ENCODE measurements at places on chromosomes 13 and 19. TPM values are rescaled to one million over a fixed set of nuclear protein-coding genes. Genes with fewer than 3 reads are reported as not detected.

Gene RDH8
- total RNA-seq: not detected

Gene ETV2
- total RNA-seq: 1.1 TPM

Gene ATP7B
- 0.65 TPM for total RNA-seq

Gene CCDC70
- total RNA-seq: not detected

Gene CCL25
- not detected for total RNA-seq

Gene GJA3
- not detected for total RNA-seq

Gene FXYD1
- total RNA-seq: not detected

DNA sequence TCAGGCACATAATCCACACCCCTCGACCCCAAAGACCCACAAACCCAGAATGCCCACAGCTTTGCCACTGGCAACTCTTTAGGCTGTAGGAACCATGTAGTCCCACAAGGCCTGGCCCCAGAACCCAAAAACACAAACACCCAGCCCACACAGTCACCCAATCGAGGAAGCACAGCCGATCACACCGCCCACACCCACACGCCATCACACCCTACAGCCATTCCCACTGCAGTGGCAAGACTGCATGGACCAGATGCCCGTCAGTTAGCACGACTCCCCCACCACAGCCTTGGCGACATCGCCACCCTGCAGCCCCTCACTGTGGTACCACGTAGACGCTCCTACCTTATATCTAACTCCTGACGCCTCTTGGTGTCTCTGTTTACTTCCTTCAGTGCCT, 24.0 kb upstream of the MEIS3 start:
- no peak overlapping the region for H3K27ac ChIP-seq
- no peaks in the 10 kb centered on the region for H3K36me3 ChIP-seq
- peaks cover 44% of the 10 kb centered on the region for H3K4me1 ChIP-seq
- no peak overlapping the region for H3K4me3 ChIP-seq
- DNase-seq: no peak

GRCh38 chr13:54852831-54853230, 1824.2 kb downstream of the OLFM4 start:
- H3K27ac ChIP-seq: no peak overlapping the region
- no peak overlapping the region for H3K4me3 ChIP-seq
- H3K4me1 ChIP-seq: no peaks in the 10 kb centered on the region
- H3K27me3 ChIP-seq: no peaks in the 10 kb centered on the region
- H3K36me3 ChIP-seq: no peaks in the 10 kb centered on the region
- DNase-seq: no peak

- no peak for DNase-seq
- H3K36me3 ChIP-seq: no peaks in the 10 kb centered on the region
- H3K4me1 ChIP-seq: no peaks in the 10 kb centered on the region
- peaks cover 2% of the 10 kb centered on the region for H3K27me3 ChIP-seq
Measured at GRCh38 chr13:95434111-95434510, 118.4 kb upstream of the CLDN10 start.

- H3K36me3 ChIP-seq: peaks cover 2% of the 10 kb centered on the region
- peaks cover 14% of the 10 kb centered on the region for H3K27me3 ChIP-seq
- DNase-seq: no peak
- H3K27ac ChIP-seq: no peak overlapping the region
- H3K4me1 ChIP-seq: peaks cover 10% of the 10 kb centered on the region
Measured at GRCh38 chr13:51902776-51903175, 41.0 kb downstream of the CCDC70 start.

DNA sequence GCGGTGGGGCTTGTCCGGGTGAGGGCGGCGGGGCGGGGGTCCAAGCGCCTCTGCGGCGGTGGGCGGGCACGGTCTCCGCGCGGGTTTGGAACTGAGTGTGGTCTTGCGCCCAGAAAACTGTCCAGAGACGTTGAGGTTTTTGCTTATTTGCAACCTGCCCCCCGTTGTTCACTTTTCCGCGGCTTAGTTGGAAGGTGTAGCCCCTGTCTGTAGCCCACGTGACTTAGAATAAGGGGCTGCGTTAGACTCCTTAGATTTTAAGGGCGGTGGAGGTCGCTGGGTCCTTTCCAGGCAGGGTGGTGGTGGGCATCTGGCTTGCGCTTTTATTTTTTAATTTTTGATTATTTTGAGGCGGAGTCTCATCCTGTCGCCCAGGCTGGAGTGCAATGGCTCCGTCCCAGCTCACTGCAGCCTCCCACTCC, 748 bp downstream of the RPS15 start:
- H3K4me1 ChIP-seq: peaks cover 18% of the 10 kb centered on the region
- H3K27me3 ChIP-seq: no peaks in the 10 kb centered on the region
- no peak for DNase-seq
- peak overlapping the region; percentile 93 for H3K4me3 ChIP-seq
- peaks cover 47% of the 10 kb centered on the region for H3K36me3 ChIP-seq

- H3K4me1 ChIP-seq: no peaks in the 10 kb centered on the region
- peak; percentile 18 for DNase-seq
- H3K27ac ChIP-seq: no peak overlapping the region
- no peaks in the 10 kb centered on the region for H3K36me3 ChIP-seq
Measured at GRCh38 chr13:107065036-107065435, 497.1 kb upstream of the ARGLU1 start.

GRCh38 chr13:80688593-80688992, 347.7 kb upstream of the SPRY2 start:
- H3K36me3 ChIP-seq: no peaks in the 10 kb centered on the region
- H3K4me3 ChIP-seq: no peak overlapping the region
- no peaks in the 10 kb centered on the region for H3K27me3 ChIP-seq
- no peak for DNase-seq

GRCh38 chr19:2856457-2857050, 10.6 kb upstream of the ZNF556 start:
- no peak overlapping the region for H3K27ac ChIP-seq
- H3K36me3 ChIP-seq: peaks cover 32% of the 10 kb centered on the region
- no peak overlapping the region for H3K4me3 ChIP-seq
- no peaks in the 10 kb centered on the region for H3K27me3 ChIP-seq
- H3K4me1 ChIP-seq: peaks cover 2% of the 10 kb centered on the region

GRCh38 chr13:88144580-88144979, 473.4 kb downstream of the SLITRK5 start:
- no peak overlapping the region for H3K4me3 ChIP-seq
- H3K4me1 ChIP-seq: no peaks in the 10 kb centered on the region
- H3K27me3 ChIP-seq: no peaks in the 10 kb centered on the region
- H3K36me3 ChIP-seq: no peaks in the 10 kb centered on the region
- no peak overlapping the region for H3K27ac ChIP-seq

GRCh38 chr13:80339563-80339911, 1.4 kb downstream of the SPRY2 start:
- H3K27ac ChIP-seq: no peak overlapping the region
- H3K4me3 ChIP-seq: no peak overlapping the region
- peaks cover 34% of the 10 kb centered on the region for H3K27me3 ChIP-seq

- DNase-seq: no peak
- H3K27ac ChIP-seq: no peak overlapping the region
- H3K27me3 ChIP-seq: no peaks in the 10 kb centered on the region
- H3K4me3 ChIP-seq: no peak overlapping the region
- no peaks in the 10 kb centered on the region for H3K4me1 ChIP-seq
Measured at GRCh38 chr13:56706485-56706884, 434.2 kb upstream of the PRR20A start.

DNA sequence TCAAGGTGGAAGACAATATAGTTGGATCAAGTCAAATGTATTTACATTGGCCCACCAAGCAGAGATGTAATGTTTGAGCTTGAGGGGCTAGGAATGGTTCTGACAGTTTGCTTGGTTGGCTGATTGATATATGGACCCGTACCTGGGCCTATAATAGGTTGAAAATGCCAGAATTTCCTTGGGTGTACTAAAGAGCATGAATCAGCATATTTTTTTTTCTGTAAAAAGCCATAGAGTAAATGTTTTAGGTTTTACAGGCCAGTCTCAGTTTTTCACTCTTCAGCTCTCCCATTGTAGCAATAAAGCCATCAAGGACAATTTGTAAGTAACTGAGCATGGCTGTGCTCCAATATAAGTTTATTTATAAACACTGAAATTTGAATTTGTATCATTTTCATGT, 26.9 kb downstream of the FXYD5 start:
- peaks cover 4% of the 10 kb centered on the region for H3K36me3 ChIP-seq
- no peak overlapping the region for H3K27ac ChIP-seq
- DNase-seq: no peak
- no peak overlapping the region for H3K4me3 ChIP-seq

- H3K36me3 ChIP-seq: peaks cover 52% of the 10 kb centered on the region
- peak; percentile 81 for DNase-seq
- H3K27me3 ChIP-seq: peaks cover 2% of the 10 kb centered on the region
- H3K4me3 ChIP-seq: peak overlapping the region; percentile 64
- peak overlapping the region; percentile 93 for H3K27ac ChIP-seq
- peaks cover 57% of the 10 kb centered on the region for H3K4me1 ChIP-seq
Measured at GRCh38 chr19:2087621-2088100, 8.5 kb downstream of the MOB3A start.

GRCh38 chr13:91207261-91207660, 140.2 kb upstream of the MIR17HG start:
- H3K27ac ChIP-seq: no peak overlapping the region
- H3K4me3 ChIP-seq: no peak overlapping the region
- no peak for DNase-seq

Measured in activated CD4-positive, alpha-beta T cell treated with anti-CD3 and anti-CD28 coated beads, Interleukin-2, amount 10 ng/mL, durations not matched to agents 24 days and 14 days (primary cell).